ENCODE measurements at places on chromosomes 16 and 17.
A peak's percentile ranks its signal among the peaks of the same experiment; 100 is the strongest.

- no peak for DNase-seq
Observed at GRCh38 chr16:85138825-85139627, 26.8 kb upstream of the CIBAR2 start.

DNA sequence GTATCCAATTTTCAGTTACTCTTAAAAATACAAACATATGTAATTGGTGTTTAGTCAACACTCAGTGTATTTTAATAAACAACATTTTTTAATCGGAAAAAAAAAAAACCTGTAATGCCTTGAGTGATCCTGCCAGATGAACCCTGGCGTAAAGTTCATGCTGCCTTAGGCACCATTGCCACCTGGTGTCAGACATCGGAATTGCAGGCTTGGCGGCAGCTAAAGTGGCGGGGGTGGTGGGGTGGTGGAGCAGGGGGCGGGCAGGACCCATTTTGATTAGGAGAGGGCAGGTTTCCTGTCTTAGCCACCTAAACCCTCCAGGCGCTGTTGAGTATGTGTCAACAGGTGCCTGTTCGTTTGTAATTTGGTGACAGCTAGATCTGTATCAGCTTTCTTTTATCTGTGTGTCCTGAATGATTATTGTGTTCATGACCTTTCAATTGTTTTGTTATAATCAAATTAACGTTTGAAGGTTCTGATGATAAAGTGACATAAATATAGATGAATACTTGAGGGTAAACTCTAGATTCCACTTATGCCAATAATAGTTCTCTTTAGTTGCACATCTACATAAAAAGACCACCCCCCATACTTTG, 588.7 kb downstream of the CDH13 start:
- DNase-seq: peak; percentile 31

GRCh38 chr17:82925336-82925735, 85.5 kb upstream of the ZNF750 start:
- no peak for DNase-seq

GRCh38 chr16:72657791-72658190, 390.1 kb downstream of the ZFHX3 start:
- no peak for DNase-seq

- no peak for DNase-seq
Observed at GRCh38 chr16:51312363-51313150, 161.5 kb upstream of the SALL1 start.

- no peak for DNase-seq
Observed at GRCh38 chr16:35599429-35600160, 2140.2 kb downstream of the TP53TG3F start.

- DNase-seq: no peak
Observed at GRCh38 chr16:85207357-85207921, 95.2 kb upstream of the CIBAR2 start.

GRCh38 chr16:17266608-17267313, 204.0 kb downstream of the XYLT1 start:
- DNase-seq: no peak

GRCh38 chr17:30344283-30345088, 10.6 kb upstream of the TMIGD1 start:
- DNase-seq: no peak

DNA sequence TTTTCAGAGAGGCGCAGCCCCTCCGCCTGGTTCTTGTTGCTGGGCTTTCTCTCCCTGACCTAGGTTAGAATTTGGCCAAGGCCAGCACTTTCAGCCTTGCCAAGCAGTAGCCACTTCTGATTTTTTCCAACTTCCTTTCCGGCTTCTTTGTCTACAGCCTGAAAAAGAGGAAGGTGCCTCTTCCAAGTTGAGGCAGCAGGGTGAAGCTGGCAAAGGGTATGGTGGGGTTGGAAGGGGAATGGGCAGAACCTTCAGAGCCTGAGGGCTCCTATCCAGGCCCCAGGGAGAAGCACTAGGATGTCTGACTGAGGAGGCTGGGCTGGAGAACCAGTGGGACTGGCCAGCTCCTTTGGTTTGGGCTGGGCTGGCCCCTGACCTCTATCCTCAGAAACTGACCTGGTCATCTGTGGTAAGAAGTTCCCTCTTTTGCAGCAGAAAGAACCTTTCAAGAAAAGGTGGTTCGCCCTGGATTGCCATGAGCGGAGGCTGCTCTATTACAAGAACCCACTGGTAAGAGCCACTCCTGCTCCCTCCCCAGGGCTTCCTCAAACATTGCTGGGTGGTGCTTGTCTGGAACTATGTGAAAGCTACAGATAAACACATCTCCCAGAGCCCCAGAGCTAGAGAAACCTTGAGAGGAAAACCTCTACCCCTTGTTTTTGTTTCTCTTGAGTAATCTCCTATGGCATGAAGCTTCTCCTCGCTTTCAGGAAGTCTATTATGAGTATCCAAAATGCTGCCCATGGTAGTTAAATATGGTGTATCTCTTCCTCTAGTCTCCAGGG, 16.6 kb upstream of the RNF135 start:
- DNase-seq: no peak

GRCh38 chr16:106623-107324, 28.7 kb downstream of the MPG start:
- DNase-seq: peak; percentile 81

GRCh38 chr17:18968345-18968744, 16.4 kb downstream of the SLC5A10 start:
- no peak for DNase-seq

- DNase-seq: no peak
Observed at GRCh38 chr16:28569021-28569420, 15.3 kb downstream of the SGF29 start.

DNA sequence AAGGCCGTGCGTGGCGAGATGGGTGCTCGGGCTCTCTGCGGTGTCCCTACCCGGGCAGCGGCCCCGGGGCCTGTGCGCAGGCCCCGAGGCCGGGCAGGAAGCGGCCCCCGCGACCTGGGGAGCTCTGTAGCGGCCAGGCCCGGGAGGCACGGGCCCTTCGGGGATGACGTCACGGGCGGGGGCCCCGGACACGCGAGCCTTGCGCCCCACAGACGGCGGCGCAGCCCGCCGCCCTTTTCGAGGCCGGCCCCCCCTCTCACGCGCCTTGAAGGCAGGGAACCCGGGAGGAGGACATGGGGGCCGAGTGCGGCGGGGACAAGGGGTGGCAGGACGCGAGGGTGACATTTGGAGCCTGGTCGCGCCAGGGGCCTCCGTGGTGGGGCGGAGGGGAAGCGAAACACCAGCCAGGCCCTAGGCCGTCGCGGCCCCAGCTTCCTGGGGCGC, 1.1 kb downstream of the RAI1 start:
- peak; percentile 84 for DNase-seq

DNA sequence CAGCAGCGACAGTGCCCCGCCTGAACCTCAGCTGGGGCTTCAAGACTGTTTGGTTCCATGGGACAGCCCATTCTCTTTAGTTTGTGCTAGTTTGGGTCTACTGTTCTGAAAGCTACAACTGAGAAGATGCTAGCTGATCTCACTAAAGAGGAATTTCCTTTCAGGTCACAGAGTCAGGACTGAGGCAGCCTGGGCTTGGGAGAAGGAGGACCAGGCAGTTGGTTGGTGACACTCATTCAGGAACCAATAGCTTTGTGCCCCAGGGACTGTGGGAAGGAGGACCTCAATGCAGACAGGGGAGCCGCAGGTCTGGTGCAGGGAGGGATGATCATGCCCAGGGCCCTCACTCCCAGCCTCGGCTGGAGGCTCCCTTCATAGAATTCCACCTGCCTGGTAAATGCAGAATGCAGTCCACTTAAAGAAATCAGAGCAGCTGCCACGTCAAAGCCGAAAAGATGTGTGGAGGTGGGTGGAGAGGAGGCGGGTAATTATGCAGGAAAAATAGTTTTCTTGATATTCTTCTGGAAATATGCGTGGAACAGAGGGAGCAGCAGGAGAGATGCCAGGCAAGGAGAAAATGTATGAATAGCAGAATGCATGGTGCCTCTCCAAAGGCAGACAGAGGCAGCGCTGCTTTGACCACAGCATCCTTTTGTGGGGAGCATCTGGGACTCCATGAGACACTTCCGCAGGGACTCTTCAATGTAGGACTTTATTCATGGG, 32.6 kb upstream of the ZFP90 start:
- DNase-seq: no peak

DNA sequence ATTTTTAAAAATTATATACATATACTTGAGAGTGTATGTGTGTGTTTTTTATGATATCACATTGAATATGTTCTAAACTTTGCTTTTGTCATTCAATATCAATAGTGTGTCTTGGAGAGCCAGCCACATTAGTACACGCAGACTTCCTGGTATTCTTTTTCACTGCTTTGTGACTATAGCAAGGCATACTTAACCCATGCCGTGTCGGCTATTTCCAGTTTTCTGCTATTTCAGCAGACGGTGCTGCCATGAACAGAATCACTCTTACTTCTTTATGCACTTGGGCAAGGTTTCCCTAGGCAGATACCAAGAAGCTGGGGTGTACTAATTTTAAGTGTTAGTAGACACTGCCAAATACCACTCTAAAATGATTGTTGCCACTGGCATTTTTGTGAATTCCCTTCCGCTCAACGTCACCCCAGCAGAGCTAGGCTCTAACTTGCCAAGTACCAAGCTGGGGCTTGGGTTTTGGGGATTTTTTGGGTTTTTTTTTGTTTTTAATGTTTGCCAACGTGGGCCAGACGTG, 134.9 kb downstream of the SOCS1 start:
- no peak for DNase-seq

GRCh38 chr16:74874912-74875546, 100.4 kb upstream of the FA2H start:
- DNase-seq: no peak

DNA sequence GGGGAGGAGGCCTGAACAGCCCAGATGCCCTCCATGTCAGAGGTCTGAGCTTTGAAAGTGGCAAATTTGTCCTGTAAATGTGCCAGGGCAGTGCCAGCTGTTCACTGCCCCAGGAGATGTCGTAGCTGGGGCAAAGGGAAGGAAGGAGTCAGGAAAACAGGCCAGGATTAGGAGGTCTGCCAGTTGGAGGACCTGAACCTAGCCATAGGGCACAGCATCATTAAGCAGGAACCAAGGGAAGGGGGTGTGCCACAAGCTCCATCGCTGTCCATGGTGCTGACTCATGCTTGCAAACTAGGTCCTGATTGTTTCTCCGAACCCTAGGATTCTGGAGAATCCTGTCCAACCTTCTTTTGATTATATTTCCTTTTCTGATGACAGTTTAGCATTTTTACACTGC, 124.2 kb downstream of the TMEM132E start:
- DNase-seq: no peak

GRCh38 chr16:22240023-22240710, 34.1 kb downstream of the EEF2K start:
- DNase-seq: no peak

- DNase-seq: no peak
Observed at GRCh38 chr16:78324649-78325285, 225.3 kb downstream of the WWOX start.

- DNase-seq: no peak
Observed at GRCh38 chr16:13110124-13110796, 208.9 kb downstream of the SHISA9 start.

DNA sequence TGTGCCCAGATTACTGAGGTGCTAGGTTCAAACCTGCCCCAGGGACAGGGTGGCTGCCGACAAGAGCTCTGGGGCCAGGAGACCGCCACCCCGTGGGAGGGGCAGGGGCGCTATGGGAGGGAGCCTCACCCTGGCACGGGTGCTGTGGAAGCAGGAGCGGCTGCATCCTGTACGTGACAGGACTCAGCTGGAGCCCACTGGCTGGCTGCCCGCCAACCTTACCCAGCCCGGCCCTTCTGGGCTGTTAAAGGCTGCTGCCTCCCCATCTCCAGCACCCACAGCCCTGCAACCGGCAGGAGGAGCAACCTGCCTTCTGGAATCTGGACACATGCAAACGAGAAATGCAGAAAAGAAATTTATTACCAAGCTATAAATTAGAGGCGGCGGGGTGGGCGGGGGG, 11.2 kb downstream of the PAM16 start:
- no peak for DNase-seq

- no peak for DNase-seq
Observed at GRCh38 chr17:31690151-31690551, 168.9 kb downstream of the COPRS start.

- DNase-seq: no peak
Observed at GRCh38 chr16:11270602-11271162, 1.6 kb upstream of the TNP2 start.

- peak; percentile 60 for DNase-seq
Observed at GRCh38 chr16:397736-398332, 835 bp downstream of the NME4 start.

GRCh38 chr16:66905633-66906539, 12.8 kb downstream of the CDH16 start:
- DNase-seq: no peak

DNA sequence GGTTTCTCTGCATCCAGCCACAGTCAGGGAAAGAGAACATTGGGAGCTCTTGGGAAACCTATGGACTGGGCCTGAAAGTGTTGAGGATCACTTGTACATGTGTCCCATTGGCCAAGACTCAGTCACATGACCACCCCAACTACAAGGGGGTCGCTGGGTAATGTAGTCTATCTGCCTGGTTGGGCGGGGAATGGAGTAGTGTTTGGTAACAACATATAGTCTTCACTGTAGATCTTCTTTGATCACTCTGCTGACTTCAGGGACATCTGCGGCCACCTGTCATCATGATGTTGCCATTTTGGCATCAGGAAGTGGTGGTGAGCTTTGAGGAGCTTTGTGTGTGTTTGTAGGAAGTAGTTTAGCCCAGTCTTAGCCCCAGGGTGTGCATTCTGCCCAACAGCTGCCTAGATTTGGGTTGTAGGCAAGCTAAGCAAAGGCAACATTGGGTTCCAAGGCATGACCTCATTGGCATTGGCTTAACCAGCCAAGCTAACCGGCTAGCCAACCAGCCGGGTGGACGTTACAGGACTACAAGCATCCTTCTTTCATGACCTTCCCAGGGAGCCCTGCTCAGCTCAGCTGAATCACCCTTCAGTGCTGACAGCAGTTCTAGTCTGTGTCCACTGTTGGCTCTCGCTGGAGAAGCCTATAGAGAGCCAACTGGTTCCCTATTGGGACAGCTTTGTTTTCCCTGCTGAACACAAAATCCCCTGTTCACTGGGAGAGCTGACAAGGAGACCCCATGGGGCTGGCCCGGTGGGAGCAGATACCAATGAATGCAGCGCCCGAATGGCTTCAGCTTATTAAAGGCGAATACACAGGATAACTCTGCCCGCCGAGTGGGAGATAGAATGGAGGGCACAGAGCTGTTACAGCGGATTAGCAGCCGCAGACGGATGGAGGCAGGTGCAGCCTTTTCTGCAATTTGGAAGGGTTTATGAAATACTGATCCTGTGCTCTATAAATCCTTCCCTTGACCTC, 178.6 kb downstream of the NTN1 start:
- no peak for DNase-seq

DNA sequence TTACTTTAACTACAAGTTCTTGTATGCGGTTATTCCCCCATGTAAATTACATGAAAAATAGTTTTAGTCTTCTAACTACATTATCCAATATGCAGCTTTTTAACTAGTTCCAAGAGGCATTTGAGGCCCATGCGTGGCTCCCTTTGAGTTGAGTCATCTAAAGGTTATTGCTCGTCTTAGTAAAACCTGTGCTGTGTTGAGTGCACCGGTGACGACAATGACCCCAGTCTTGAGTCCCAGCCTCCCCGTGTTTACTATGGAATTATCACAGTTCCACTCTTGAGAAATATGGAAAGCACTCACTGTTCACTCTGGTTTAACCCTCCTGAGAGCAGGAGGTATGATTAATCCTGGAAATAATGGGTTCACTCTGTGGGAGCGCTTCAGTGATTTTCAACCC, 119.2 kb downstream of the PITPNC1 start:
- no peak for DNase-seq
